ENCODE measurements at places on chromosomes 16 and 17. TPM values are rescaled to one million over a fixed set of nuclear protein-coding genes. Genes with fewer than 3 reads are reported as not detected.

KRT9 gene
- 0.16 TPM for total RNA-seq

NOXO1 gene
- total RNA-seq: 4.6 TPM

DNA sequence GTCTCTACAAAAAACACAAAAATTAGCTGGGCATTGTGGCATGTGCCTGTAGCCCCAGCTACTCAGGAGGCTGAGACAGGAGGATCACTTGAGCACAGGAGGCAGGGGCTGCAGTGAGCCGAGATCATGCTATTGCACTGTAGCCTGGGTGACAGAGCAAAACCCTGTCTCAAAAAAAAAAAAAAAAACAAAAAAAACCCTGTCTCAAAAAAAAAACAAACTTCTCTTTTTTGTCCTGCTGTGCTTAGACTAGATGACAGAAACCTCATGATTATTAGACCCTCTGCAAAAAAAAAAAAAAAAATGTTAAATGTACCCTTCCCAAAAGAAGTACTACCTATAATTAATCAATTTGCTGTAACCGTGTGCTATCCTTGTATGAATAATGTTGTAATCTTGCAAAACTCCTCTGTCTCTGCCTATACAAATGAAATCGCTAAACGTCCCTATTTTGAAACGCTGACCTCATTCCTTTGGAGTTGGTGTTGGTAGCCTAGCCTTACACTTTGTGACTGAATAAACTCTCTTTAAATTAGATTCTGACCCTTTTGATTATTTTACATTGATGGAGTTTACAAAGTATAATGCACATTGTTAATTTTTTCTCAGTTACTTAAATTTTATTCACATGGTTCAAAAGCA, 13.6 kb upstream of the DHRS7B start:
- no peak for ATAC-seq

GRCh38 chr16:4350365-4350786, 745 bp downstream of the PAM16 start:
- peak; percentile 30 for ATAC-seq

GRCh38 chr16:66578651-66579531, at the start of gene CMTM2:
Gene CMTM2, plus strand, starts transcription at chr16:66579463. Its CDS starts 145 bp downstream, at chr16:66579608.
- peak; percentile 11 for ATAC-seq

DNA sequence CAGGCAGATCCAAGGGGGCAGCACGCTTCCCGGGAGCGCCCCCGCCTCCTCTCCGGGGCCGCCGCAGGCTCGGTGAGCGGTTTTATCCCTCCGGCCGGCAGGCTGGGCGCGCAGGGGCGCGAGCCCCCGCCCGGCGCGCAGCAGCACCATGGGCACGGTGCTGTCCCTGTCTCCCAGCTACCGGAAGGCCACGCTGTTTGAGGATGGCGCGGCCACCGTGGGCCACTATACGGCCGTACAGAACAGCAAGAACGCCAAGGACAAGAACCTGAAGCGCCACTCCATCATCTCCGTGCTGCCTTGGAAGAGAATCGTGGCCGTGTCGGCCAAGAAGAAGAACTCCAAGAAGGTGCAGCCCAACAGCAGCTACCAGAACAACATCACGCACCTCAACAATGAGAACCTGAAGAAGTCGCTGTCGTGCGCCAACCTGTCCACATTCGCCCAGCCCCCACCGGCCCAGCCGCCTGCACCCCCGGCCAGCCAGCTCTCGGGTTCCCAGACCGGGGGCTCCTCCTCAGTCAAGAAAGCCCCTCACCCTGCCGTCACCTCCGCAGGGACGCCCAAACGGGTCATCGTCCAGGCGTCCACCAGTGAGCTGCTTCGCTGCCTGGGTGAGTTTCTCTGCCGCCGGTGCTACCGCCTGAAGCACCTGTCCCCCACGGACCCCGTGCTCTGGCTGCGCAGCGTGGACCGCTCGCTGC, 832 bp downstream of the CDK5R1 start:
- peak; percentile 11 for ATAC-seq

COQ9 gene
- total RNA-seq: 44.6 TPM

GRCh38 chr17:80796430-80796861, 195.2 kb upstream of the CHMP6 start:
- no peak for ATAC-seq

DNA sequence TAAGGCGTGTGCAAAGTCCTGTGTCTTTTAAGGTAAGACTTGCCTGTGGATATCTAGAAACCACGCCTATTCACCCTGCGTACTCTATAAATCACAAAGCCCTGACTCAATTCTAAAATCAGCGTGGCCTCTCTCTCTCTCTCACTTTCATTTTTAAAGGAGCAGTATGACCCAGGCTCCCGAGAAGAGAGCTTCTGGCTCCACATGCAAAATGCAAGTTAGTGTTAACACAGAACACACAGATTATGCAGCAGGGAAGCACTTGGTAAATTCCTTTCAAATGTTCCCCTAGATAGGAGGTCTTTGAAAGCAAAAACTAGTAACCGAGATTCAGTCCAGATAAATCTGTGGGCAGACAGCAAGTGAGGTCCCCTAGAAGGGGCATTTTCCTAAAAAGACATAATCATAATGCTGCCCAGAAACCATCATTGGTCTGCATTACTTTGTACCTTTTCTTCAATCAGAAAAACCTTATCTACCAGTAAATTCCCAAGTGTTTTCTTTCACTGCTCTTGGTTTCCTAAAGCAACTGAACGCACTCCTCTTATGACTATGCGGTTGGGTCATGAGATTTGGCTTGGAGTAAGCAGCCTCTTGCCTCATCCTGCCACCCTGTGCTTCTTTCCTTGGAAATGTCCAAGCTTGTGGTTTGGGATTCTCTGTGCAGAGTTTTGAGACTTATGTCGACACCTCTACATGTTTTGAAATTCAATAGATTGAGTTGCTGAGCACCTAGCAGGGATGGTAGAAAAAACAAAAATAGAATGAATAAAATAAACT, 31.7 kb upstream of the KCNJ2 start:
- peak; percentile 93 for ATAC-seq

DNA sequence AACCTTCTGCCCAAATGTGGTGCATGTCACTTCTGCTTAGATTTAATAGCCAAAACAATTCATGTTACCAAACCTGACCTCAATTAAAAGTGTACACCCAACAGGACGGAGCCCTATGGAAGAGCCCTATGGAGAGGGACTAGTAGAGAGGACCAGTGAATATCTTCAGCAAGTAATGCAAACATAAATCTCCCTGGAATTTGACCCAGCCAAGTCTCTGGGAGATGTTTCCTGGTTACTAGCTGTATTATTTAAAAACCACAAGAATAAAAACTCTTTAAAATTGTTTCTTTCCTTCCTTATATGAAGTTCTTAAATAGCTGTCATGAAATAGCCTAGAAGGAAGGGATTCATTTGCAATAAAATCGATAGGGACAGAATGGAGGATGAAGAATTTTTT, 255.8 kb downstream of the CDH11 start:
- no peak for ATAC-seq

DNA sequence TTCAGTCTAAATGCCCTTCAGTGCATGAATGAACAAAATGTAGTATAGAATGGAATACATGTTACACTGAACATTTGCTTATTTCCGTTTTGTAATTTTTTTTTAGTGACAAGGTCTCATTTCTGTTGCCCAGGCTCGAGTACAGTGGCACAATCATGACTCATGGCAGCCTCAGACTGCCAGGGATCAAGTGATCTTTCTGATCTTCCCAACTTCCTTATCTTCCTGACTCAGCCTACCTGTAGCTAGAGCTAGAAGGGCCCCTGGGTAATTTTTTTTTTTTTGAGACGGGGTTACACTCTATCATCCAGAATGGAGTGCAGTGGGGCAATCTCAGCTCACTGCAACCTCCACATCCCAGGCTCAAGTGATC, 7.3 kb upstream of the SLX4 start:
- ATAC-seq: peak; percentile 76

DNA sequence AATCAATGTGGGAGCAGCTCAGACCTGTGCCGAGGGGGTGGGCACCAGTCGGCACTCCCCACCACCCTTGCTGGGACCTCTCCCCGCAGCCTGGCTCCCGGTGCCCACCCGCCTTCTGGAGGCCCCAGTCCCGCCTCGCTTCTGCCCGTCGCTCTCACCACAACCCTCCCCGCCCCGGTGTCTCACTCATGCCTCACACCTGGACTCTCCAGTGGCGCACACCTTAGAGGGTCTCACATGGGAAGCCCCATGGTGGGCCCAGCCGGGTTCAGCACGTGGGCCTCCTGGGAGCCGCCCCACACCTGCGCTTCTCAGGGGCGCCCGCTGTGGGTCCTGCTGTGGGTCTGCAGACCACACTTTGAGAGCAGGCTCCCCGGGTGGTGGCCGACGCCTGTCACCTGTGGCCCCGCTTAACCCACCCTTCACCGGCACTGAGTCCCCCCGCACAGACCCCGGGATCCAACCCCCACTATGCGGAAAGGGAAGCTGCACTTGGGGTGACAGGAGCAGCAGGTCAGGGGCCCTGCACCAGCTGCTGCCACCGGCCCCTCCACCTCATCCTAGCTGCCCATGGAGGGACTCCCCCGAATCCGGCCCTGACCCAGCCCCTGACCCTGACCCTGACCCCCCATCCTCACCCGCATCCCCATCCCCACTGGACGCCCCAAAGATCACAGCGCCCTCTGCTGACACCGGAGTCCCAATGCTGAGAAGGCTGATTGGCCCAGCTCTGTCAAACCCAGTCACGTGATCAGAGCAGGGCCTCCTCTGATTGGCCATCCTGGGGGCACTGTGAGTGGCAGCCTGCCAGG, 27.4 kb upstream of the SLC38A10 start:
- ATAC-seq: peak; percentile 12

DNA sequence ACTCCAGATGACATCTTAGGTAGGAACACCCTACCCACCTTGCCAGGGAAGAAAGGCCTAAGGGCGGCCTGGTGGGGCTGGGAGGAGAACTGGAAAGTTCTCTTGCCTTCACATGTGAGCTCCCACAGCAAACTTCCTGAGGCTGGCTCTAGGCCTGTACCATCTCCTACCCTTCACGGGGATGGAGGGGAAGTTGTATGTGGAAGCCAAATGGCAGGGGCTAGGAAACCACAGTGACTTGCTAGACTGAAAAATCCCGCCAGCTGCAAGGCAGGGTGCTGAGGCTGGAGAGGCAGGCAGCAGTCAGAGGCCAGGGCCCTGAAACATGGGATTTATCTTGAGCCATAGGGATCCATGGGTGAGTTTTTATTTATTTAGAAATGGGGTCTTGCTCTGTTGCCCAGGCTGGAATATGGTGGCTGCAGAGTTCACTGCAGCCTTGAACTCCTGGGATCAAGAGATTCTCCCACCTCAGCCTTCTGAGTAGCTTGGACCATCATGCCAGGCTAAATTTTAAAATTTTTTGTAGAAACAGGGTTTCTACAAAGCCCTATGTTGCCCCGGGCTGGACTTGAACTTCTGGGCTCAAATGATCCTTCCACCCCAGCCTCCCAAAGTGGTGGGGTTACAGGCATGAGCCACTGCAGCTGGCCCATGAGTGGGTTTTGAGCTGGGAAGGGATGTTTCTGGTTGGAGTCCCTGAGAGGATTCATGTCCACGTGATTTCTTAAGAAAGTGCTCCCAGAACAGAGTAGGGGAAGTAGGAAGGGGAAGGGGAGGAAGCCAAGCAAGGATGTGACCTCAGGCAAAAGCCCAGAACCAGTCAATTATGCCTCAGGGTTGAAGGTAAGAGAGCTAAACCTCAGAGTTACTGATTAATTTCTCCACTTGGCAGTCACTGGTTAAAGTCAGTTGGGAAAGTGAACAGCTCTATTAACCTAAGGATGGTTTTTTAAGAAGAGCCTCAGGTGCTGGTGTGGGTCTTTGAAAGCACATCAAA, 4.0 kb upstream of the KAT8 start:
- no peak for ATAC-seq

- no peak for ATAC-seq
Observed at GRCh38 chr17:40579471-40579870, 14.2 kb upstream of the CCR7 start.

DNA sequence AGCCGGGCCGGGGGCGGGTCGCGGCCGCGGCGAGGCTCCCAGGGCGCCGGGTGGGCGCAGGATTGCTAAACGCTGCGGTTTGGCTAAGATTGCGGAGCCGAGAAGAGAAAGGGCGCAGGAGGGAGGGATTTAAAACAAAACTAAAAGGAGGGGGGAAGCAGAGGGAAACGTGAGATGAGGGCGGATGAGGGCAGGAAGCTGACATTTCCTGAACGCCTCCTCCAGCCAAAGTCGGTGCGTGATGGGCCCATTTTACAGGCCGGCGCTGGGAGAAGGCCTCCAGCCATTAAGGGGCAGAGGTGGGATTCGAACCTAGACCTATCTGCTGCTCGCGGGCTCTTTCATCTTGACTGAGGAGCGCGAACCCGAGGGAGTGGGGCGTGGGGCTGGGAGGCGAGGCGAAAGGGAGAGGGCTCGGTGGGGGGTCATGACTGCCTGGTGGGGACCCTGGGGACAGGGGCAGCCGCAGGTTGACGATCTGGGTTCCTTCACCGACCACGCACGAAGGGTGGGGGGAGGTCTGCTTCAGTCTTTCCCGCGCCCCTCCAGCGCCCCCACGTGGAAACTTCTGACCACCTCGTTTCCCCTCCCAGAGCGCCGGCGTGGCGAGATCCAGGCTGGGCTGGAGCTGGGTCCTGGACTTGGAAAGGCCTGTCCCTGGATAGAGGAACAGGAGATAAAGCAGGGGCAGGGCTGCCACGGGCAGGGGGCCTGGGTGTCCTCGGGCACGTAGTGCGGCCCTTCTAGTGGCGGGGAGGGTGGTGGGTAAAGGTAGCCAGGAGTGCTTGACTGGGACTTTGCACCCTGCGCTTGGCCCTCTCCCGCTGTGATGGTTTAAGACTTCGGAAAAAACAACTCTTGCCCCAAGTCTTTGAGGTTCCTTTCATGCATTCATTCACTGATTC, 3.8 kb upstream of the TAC4 start:
- peak; percentile 46 for ATAC-seq

DNA sequence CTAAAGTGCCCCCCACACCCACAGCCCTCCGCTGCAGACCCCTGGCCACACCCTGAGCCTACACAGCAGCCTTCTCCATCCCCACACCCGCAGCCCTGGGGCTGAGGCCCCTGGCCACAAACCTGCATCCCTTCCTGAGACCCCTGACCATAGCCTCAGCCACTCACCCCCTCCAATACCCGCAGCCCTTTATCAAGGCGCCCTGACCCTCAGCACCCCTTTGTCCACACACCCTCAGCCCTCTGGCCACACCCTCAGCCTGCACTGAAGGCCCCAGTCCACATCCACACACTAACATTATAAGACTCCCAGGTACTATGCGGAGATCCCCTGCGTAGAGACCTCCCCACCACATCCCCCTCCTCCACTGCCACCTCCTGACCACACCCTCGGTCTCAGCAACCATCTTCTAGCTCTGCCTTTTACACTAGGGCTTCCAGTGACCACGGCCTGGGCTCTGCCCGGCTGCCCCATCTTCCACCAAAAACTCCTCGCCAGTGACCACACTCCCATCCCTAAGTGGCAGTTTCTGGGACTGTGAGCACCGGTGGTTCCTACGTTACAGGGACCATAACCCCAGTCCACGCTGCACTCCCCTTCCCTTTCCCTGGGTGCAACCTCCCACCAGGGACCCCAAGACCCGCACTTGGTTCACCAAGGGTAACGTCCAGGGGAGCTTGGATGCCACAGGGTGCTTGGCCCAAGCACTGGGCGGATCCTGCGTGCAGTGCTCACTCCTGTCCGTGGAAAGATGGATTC, 818 bp downstream of the TPPP3 start:
- no peak for ATAC-seq

PPL gene
- total RNA-seq: 705 TPM
